ENCODE measurements at places on chromosomes 11 and 22.

DNA sequence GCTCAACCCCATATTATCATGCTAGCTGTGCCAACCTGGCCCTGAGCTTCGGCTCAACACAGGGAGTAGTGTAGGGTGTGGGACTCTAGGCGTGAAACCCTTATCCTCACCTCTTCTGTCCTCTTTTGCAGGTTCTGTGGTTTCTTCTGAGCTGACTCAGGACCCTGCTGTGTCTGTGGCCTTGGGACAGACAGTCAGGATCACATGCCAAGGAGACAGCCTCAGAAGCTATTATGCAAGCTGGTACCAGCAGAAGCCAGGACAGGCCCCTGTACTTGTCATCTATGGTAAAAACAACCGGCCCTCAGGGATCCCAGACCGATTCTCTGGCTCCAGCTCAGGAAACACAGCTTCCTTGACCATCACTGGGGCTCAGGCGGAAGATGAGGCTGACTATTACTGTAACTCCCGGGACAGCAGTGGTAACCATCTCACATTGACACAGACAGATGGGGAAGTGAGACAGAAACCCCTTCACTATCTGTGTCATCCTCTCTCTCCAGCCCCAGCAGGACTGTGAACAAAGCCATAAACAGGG is 76.4 kb downstream of the GGTLC2 start:
- DNase-seq: no peak

DNA sequence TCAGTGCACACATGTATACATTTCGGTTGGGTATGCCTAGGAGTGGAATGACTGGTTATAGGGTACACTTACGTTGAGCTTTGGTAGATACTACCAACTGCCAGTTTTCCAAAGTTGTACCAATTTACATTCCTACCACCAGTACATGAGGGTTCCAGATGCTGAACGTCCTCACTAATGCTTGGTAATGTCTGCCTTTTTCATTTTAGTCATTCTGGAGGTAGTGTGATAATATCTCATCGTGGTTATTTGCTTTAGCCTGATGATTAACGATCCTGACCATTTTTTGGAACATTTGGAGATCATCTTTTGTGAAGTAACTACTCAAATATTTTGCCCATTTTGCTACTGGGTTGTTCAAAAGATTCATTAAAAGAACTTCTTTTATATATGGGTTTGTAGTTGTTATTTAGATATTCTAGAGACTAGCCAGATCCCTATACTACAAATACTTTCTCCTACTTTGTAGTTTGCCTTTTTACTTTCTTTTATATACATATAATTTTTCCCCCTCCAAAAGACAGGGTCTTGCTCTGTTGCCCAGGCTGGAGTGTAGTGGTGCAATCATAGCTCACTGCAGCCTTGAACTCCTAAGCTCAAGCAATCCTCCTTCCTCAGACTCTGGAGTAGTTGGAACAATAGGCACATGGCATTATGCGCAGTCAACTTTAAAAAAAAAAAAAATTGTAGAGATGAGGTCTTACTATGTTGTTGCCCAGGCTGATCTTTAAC is 62.1 kb downstream of the RBFOX2 start:
- no peak for DNase-seq

- no peak for DNase-seq
Observed at GRCh38 chr11:62233730-62234129, 8.3 kb upstream of the SCGB1D2 start.

- no peak for DNase-seq
Observed at GRCh38 chr11:33742249-33742851, 6.1 kb upstream of the CD59 start.

DNA sequence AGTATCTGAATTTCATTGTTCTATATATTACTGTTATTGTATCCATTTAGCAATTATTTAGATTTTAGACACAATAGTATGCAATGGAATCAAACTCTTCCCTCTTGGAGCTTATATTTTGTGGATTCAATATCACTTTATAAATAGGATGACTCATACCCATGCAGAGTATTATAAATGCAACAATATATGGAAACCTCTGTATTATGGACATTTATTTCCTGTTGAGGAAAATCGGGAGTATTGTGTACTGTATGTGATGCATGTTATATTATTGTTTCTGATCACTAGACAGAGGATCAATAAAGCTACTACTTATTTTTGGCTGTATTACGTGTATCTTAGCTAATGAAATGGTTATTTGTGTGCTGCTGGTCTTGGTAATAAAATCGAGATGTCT is 770 bp downstream of the METTL15 start:
- no peak for DNase-seq

DNA sequence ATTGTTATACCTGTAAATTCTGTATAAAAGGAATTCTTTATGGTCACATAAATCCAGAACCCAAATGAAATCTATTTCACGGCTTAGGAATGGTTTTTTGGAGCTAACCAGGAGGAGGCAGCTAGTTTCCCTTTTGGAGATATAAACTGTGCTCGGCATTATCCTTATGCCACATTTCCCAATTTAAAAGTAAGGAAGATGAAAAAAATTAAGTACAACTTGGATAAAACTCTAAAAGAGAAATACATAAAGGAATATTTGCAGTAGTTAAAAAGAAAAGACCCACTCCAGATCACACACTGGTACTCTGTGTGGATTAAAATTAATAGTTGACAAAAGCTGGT is 17.7 kb downstream of the DLAT start:
- no peak for DNase-seq

- peak; percentile 90 for DNase-seq
Observed at GRCh38 chr11:125348141-125348651, 147.9 kb downstream of the FEZ1 start.

GRCh38 chr11:66299186-66299585 is 7.5 kb downstream of the TMEM151A start:
- DNase-seq: no peak

DNA sequence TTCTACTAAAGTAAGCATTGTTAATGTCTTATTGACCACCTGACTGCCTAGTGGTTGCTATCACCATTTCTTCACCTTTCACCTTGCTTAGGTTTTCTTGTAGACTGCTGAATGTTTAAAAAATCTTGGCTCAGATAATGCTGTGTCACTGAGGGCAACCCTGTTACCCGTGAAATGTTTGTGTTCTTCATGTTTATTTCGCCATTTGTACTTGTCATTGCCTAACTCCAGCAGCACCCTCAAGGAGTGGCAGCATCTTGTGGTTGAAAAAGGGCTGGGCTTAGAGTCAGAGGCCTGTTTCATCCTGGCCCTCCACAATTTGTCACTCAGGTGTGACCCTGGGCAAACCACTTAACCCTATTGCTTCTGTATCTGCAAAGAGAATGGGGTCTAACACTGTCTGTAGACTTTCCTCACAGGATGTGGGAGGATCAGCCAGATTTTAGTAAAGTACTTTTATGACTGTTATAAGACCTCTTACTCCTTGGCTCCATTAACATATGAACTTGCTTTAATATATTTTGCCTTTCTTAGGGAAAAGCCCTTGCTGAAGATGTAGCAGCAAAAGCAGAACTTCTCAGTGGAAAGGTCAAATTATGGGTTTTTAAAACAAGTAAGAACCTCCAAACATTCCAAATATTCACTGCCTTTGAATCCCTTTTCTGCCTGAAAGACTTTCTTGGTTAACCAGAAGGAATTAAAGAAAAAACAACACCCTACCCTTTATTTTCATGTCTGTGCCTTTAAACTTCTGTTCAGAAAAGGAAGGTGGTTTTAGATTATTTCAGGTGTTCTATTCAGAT is 154.5 kb upstream of the C11orf87 start:
- no peak for DNase-seq

DNA sequence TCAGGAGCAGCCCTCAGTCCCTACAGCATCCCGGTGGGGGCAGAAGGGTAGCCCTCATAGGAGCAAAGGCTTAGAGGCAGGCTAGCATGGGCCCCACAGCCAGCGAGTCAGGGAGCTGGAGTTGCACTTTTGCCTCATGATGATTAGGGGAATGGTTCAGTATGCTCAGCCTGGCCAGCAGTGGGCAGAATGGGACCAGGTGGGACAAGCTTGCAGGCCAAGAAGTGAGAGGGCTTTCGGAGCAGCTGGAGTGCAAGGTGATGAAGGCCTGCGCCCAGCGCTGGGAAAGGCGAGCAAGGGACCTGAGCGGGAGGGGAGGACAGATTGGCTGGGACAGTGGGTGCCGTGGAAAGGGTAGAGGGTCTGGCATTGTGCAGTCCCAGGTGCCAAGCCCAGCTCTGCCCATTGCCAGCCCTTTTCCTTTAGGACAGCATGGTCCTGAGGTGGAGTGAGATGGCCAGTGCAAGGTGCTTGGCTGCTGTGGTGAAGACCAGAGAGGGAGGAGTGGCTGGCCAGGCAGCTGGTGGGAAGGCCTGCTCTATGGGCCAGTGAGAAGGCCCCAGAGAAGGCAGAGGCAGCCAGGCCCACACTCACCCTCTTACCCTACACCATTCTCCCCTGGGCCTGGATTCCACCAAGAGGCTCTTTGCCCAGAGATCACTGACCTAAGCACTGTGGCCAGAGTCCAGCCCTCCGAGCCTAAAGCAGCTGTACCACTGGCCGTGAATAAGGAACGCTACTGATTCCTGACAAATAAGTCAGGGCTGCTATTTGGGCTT is 47.9 kb upstream of the SUSD2 start:
- peak; percentile 9 for DNase-seq

DNA sequence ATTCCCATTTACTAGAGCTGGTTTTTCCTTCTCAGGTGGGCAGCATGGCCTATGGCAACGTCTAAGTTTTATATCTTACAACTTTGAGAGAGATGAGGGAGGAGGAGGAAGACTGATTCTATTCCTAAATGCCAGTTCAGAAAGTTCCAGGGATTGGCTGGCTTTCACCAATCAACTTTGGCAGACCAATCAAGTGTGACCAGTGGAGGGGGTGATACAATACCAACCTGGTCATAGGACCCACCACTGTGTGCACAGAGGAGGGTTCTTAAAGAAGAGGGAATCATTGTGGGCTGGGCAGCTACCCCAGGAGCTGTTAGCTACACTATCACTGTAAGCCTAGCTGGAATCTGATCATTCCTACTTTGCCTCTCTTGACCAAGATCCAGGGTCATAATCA is 8.1 kb downstream of the DIXDC1 start:
- DNase-seq: no peak

All from retina (tissue), 1 donor.